GM12878 (cell line): ENCODE measurements at places on chromosomes 16 and 17.
A peak's percentile ranks its signal among the peaks of the same experiment; 100 is the strongest.

GRCh38 chr16:72568502-72568901 is 396.5 kb upstream of the PMFBP1 start:
- no peak for DNase-seq

GRCh38 chr16:48816393-48816792 is 206.4 kb upstream of the N4BP1 start:
- DNase-seq = no peak

DNA sequence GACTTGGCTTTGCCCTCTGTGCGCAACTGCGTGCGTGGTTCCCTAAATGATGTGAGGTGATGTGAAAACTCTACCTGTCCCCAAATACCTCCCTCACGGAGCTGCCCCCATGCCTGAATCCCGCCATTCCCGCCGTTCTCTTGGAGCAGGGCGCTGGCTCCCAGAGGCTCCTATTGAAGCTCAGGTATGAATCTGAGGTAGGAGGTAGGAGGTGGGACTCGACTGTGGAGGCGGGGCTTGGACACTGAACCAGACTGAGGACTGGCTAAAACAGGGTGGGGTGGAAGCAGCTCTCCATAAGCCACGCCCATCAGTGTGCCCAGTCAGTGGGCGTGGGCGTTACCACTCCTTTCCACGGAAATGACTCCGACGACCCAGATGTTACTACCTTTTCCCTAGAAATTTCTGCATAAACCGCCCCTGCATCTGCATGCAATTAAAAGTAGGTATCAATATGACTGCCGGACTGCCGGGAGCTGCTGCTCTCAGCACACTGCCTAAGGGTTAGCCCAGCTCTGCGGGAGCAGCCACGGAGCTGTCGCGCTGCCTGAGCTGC is 41.0 kb downstream of the FOXL1 start:
- DNase-seq = no peak

GRCh38 chr17:50265212-50265611 is 9.1 kb upstream of the TMEM92 start:
- DNase-seq = no peak

- DNase-seq = no peak
Observed at GRCh38 chr16:1026784-1027500, 45.4 kb downstream of the SOX8 start.

- no peak for DNase-seq
Observed at GRCh38 chr16:27195941-27196595, 7.3 kb upstream of the KDM8 start.

DNA sequence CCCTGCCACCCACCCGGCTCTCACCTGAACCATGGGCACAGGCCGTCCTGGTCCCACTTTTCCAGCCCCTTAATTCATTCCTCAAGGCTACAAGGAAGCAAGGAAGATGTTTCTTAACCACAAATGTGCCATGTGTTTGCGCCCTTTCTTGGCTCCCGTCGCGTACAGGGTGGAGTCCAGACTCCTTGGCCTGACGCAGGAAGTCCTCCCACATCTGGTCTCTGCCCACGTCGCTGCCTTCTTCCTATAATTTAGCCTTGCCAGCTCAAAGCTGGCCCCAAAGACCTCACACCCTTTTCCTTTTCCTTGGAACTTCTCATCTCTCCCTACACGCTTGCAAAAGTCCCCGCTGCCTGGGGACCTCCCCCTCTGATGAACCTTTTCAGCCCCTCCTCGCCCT is 38.8 kb upstream of the BHLHA9 start:
- no peak for DNase-seq

- DNase-seq = no peak
Observed at GRCh38 chr16:53166099-53166498, 111.3 kb downstream of the CHD9 start.

GRCh38 chr16:67825119-67825518 is 17.0 kb upstream of the THAP11 start:
- DNase-seq = no peak

- peak; percentile 97 for DNase-seq
Observed at GRCh38 chr17:59837308-59838051, 55.3 kb downstream of the TUBD1 start.

GRCh38 chr17:8837563-8838075 is 29.9 kb downstream of the PIK3R6 start:
- no peak for DNase-seq

DNA sequence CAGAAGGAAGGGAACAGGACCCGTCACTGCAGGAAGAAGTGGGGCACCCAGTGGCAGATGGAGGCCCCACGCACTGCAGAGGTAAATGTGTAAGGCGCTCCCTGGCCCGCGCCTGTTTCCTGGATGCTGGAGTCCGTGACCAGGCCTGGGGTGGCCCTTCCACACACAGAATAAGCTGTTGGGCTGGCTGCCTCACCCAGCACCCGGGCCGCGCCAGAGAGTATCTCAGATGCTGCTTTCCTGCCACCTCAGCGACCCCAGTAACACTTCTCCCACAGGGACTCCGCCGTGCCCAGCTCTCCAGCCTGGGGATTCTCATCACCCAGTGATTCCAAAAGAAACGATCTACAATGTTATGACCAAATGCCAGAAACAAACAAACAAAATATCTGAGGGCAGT is 1993.1 kb downstream of the TP53TG3F start:
- no peak for DNase-seq

DNA sequence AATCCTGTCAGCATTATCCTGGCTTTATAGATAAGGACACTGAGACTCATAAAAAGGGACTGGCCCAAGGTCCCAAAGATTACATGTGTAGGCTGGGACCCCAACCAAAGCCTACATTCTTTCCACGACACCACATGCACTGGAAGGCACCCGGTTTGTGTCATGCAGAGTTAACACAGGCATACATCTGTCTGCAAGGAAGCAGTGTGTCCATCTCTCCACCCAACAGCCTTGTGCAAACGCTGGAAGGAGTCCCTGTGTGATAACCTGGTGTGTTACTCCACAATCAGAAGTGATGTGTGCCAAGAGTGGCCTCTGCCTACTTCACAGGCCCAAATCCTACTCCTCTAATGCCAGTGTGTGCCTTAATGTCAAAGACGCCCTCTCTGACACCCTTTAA is 139.8 kb downstream of the PARN start:
- DNase-seq = no peak

GRCh38 chr17:61556224-61557188 is 34.5 kb downstream of the NACA2 start:
- DNase-seq = no peak

- no peak for DNase-seq
Observed at GRCh38 chr17:1328437-1328836, 49.0 kb downstream of the TRARG1 start.

DNA sequence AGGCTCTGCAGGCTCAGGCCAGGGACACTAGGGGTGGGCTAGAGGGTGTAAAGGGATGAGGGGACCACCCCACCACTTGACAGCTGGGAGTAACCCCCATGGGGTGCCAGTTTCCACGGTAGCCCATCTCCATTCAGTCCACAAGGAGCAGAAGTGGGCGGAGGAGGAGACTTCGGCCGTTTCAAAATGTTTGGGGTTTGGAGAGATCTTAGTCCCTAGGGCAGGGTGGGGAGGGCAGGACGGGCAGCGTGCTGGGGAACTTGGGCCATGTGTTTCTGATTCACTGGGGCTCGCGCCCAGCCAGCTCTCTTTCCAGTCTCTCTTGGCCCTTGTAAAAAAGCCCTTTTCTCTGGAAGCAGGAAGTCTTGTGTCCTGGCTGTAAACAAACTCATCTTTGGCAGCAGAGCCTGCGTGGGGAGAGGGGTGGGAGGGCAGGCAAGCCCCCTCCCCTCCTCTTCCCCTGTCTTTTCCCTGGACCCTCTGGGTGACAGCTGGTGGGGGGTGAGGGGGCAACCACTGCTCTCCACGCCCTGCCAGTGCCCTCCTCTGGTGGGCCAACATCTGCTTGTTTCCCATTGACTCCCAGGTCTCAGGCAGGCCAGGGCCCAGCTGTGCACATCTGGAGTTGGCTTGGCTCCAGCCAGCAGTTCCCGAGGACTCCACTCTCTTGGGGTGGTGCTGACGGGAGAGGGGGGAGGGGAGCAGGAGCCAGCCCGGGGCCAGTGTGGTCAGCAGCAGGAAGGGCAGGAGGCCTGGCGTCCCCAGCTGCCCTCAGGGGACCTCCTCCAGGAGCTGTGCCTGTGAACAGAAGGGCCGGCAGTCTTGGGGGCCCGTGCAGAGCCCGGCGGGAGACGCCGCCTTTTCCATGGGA is 8.1 kb downstream of the CYGB start:
- DNase-seq = no peak

GRCh38 chr17:75549246-75550138 is 24.0 kb downstream of the LLGL2 start:
- no peak for DNase-seq

DNA sequence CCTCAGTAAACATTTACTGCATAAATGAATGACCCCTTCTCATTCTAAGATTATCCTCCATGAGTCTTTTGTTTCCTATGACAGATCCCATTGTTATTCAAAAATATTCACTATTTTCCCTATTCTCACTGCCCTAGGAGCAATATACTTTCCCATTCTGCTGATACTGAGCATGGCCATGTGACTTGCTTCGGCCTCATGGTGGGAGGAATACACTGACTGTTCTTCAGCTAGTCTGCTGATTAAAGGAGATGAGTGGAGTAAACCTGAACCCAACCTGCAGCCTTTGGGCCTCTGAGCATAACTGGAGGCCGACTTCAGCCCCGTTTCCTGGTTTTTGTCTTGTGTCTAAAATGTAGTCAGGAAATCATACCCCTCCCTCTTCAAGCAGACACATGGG is 531.8 kb upstream of the SALL1 start:
- no peak for DNase-seq

GRCh38 chr16:1688807-1689560 is 10.9 kb downstream of the JPT2 start:
- DNase-seq = no peak

DNA sequence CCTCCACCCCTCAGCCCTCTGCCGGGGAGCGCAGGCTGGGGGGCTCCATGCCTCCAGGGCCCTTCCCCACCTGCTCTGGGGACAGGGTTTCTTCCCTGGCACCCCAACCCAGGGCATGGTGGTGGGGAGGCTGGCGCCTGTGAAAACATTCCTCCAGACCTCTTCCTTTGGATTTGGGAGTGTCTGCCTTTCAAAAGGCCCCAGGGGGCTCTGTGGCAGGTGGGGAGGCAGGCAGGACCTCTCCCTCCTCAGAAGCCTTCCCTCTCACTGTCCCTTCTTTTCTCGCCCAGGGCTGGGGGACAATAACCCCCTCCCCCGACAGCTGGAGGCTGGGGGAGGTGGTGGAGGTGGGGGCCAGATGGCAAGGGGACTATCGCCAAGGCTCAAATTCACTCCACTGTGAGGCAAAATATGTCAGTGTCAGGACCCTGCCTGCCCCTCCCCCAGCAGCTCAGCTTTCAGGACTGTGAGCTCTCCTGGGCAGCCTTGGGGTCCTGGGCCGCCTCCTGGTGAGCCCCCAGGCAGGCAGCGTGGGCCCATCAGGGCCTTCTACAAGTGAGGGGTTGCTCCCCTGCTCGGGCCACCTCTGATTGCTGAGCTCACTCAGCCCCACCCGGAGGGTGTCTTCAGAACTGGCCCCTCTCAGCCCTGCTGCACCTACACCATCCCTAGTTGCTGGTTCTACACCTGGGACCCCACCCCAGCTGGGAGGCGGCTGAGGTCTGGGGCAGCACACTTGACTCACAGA is 1.8 kb downstream of the CDH15 start:
- no peak for DNase-seq

- no peak for DNase-seq
Observed at GRCh38 chr17:73182616-73183310, 10.1 kb upstream of the COG1 start.

- no peak for DNase-seq
Observed at GRCh38 chr17:27927781-27928180, 34.6 kb upstream of the LYRM9 start.

DNA sequence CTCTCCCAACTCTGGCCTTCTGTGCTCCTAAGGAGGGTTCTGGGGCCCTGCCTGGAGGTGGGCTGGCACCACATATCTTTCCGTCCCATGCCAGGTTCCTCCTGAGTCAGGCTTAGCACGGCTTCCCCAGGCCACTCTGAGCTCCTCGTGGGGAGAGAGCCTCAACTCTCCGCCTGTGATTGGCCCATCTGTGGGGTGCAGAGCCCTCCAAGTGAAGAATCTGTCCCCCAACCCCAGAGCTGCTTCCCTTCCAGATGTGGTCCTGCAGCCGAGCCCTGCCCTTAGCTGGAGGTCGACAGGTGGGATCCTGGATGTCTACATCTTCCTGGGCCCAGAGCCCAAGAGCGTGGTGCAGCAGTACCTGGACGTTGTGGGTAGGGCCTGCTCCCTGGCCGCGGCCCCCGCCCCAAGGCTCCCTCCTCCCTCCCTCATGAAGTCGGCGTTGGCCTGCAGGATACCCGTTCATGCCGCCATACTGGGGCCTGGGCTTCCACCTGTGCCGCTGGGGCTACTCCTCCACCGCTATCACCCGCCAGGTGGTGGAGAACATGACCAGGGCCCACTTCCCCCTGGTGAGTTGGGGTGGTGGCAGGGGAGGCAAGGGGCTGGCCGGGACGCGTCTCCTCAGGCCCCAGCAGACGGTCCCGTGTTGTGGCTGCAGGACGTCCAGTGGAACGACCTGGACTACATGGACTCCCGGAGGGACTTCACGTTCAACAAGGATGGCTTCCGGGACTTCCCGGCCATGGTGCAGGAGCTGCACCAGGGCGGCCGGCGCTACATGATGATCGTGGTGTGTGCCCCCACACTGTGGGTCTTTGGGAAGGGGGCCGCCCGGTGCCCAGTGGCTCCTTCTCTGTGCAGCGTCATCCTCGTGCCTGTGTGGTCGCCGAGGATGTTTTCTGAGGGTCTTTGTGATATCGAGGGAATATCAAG is 6.9 kb downstream of the GAA start:
- DNase-seq = no peak
